HEK293T (cell line): ENCODE measurements at places on chromosomes 5 and 9.

DNA sequence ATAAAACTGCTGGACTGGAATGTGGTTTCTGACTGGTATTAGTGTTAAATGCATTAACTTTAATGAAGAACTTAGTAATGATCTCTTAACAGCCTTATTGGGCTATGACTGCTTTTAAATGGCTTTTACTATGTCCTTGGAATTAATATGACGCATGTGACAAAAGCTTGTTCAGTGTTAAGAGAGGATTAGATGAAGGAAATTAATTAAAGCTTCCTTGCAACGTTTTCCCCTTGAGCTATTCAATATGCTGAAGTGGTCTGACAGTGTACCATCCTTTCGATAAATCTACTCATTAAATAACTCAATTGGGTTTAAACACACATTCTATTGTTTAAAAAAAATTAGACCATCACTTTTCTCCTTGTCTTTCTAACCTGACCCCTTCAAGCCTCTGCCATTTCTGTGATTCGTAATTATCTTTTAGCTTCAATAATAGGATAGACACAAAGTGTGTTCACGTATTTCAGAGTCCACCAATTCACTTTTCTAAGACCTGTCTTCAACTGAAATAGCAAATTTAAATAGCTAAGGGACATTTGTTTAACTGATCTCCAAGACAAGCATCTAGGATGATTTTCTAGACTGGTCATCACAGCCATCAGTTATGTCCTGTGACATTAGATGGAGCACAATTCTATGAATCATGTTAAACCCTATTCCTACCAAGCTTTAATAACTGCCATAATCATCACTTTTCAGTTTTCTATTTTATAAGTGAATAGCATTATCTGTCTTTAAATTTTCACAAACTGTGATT, 1258.0 kb upstream of the CDH9 start:
- no peak for DNase-seq

DNA sequence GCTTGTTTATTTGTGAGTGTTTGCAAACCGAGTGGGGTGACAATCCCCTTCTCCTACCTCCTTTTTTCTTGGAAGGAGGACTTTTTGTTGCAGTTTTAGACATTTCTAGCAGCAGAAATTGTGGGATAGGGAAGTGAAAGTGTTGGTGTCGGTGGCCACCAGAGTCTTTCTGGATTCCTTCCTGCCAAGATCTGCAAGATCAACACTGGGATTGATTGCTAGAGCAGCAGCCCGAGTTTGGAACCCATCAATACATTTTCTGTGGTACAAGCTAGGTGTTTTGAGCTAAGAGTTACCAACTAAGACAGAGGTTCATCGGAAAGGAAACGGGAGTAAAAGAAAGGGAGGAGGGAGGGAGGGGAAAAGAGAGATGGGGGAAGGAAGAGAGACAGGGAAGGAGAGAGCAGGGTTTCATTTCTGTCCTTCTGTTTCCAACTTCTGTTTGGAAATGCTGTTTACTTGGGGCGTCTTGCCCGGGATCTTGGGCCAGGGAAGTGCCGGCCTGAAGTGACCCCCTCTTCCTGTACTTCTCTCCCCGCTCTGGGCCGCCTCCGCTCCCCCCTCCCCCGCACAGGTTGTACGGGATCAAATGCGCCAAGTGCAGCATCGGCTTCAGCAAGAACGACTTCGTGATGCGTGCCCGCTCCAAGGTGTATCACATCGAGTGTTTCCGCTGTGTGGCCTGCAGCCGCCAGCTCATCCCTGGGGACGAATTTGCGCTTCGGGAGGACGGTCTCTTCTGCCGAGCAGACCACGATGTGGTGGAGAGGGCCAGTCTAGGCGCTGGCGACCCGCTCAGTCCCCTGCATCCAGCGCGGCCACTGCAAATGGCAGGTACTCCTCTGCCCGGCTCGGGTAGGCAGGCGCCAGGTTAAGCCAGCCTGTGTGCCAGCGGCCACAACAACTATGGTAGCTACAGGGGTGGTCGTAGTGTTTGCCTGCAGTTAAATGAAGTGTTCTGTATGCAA, 4.0 kb downstream of the ISL1 start:
- DNase-seq, result no peak

GRCh38 chr5:82408033-82408432, 129.9 kb upstream of the RPS23 start:
- no peak for DNase-seq

DNA sequence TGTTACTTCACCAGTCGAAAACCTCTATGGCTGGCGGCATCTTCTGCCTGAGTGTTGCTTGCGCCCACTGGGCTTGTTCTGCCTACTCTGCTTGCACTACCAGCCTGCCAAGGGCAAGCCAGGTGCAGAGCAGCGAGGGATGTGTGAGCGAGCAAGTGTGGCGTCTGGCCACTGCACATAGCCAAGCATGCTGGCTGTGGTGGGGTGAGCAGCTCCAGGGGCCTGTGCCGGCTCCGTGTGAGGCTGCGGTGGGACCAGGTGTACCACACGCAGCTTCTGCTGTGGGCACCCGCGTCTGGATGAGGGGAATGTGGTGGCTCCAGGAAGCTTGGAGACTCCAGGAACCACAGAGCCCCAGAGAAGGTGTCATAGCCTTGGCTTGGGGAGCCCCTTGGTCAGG, 51.4 kb downstream of the GTF3C4 start:
- no peak for DNase-seq

DNA sequence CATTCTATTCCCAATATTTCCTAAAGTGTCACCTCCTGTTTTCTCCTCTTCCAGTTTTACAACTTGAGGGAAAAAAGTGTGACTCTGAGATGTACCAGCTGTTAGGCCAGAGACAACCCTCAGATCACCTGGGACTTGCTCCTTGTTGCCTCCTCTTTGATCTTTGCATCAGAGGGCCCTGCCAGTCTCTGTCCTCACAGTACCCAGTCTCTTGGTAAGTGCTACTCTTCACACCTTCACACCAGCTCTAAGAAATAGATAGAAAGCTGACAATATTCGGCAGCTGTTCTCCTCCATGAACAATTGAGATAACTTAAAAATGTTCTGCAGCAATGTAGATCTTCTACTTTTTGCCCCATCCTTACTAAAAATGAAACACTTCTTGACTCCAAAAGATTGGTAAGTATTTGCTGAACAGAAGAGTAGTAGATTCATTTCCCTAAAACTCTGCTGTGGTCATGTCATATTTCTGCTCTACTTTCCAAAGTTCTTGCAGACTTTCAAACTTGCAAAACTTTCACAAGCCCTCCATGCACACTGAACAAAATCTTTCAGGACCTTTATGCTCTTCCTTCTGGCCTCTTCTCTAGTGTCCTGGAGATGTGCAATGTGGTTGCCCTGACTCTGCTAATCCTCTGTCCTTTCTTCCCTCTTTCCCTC, 188.6 kb downstream of the SNX18 start:
- DNase-seq, result no peak

GRCh38 chr5:172098883-172099282, 89.1 kb downstream of the STK10 start:
- DNase-seq, result no peak
